Upper lobe of left lung (tissue), 6 donors: ENCODE measurements at places on chromosomes 4 and X.

DNA sequence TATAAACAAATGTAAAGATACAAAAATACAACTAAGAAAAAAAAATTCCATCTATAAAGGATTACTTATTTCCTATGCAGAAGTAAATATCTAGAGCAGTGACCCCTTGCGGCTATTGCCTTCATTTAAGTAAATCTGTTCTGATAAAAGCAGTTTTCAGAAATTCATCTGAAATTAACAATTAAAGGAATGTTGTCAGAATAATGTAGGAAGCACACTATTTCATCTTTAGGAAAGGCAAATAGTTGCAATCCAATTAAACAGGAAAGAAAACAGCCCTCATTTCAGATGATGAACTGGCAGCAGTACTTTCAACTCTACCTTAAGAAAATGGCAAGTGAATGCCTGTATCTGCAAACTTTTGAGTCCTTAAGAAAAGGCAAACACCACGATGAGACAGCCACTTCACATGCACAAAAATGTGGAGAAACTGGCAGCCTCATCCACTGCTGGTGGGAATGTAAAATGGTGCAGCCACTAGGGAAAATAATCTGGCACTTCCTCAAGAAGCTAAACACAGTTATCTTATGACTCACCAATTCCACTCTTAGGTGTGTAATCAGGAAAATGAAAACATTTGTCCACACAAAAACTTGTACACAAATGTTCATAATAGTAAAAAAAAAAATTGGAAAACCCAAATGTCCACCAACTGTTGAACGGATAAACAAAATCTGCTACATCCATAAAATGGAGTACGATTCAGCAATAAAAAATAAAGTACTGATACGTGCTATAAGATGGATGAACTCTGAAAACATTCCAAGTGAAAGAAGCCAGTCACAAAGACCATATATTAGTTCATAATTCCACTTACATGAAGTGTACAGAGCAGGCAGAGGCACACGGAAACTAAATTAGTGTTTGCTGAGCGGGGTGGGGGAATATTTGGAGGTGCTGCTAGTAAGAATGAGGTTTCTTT is 2.0 kb upstream of the THAP9 start:
- H3K27me3 ChIP-seq, result no peaks in the 10 kb centered on the region
- H3K36me3 ChIP-seq, result peaks cover 34% of the 10 kb centered on the region
- peak overlapping the region; percentile 2 for H3K4me3 ChIP-seq
- peaks cover 28% of the 10 kb centered on the region for H3K4me1 ChIP-seq

DNA sequence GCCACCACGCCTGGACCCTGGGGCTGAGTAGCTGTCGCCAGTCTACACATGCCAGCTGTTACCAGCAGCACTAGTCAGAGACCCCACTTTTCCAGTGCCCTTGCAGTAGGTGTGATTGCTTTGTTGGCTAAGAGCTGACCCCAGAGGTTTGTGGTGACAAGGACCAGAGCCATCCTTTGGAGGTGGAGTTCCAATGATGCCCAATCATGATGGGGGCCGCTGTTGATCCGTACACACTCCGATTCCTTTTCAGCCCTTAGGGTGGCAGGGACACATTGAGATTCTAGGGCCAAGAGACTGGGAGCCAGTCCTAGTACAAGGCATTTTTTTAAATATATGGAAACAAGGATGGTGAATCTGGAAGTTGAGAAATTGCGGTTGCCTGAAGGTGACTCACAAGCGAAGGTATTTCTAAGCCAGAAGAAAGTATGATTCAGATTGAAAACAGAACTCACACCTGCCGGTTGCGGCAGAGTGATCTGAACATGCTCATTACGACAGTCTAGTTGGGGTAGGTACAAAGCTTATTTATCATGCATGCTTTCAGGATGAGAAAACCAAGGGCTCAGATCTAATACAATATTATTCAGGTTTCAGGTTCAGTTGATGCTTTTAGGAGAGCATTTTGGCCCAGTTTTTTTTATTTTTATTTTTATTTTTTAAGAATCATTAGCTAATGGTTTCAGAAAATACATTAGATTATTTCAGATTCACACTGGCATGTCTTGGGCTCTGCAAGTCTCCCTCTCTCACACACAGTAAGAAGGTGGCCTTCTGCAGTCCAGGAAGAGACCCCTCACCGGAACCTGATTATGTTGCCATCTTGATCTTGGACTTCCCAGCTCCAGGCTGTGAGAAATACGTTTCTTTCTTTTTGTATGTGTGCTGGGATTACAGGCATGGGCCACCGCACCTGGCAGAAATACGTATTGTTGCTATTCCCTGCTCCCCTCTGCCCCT is 43.4 kb downstream of the SHROOM2 start:
- no peaks in the 10 kb centered on the region for H3K27me3 ChIP-seq
- H3K4me3 ChIP-seq, result no peak overlapping the region
- no peak for DNase-seq

DNA sequence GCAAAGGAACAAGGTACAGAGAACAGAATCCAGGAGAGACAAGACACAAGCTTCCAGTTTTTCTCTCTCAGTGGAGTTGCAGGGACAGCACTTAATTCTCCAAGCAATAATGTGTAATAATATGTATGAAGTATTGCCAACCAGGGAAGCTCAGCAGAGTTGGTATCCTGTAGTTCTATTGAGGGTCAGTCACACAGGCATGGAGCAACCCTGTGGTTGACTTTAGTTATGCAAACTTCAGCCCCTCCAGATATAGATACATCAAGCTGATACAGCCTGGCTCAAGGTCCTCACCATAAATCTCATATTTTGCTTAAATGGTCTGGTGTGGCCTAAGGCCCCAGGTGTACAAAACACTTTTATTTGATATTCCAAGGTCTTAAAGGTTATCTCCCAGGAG is 248.6 kb upstream of the EPHA5 start:
- no peaks in the 10 kb centered on the region for H3K4me1 ChIP-seq
- H3K27ac ChIP-seq, result no peak overlapping the region
- no peaks in the 10 kb centered on the region for H3K36me3 ChIP-seq
- no peak overlapping the region for H3K4me3 ChIP-seq

DNA sequence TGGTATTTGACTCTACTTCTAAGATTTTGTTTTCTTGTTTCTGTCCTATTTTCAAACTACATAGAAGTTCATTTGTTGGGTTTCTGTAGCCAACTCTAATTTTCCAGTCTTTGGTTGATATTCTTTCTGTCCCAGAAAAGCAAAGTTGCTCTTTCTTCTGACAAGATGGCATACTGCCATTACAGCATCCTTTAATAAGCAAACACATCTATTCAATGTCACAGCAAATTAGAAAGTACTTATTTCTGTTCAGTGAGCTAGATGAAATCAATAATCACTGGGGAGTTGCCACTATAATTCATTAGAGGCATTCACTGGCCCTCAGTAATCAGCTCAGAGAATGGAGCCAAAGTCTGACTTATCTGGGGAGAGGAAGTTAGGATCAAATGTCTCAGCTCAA is 1258.0 kb upstream of the IGFBP7 start:
- H3K27ac ChIP-seq, result no peak overlapping the region
- H3K4me3 ChIP-seq, result no peak overlapping the region
- no peak for DNase-seq
- no peaks in the 10 kb centered on the region for H3K36me3 ChIP-seq
- H3K4me1 ChIP-seq, result no peaks in the 10 kb centered on the region

- no peak overlapping the region for H3K4me3 ChIP-seq
- no peak for DNase-seq
- no peaks in the 10 kb centered on the region for H3K36me3 ChIP-seq
- no peak overlapping the region for H3K27ac ChIP-seq
- no peaks in the 10 kb centered on the region for H3K4me1 ChIP-seq
These were observed 69.7 kb downstream of the ZFYVE28 start for GRCh38 chr4:2348786-2349185.
